ENCODE measurements at places on chromosomes 3 and 15. TPM values are rescaled to one million over a fixed set of nuclear protein-coding genes. Genes with fewer than 3 reads are reported as not detected.

ERC2 gene
- not detected for total RNA-seq

C15orf40 gene
- total RNA-seq: 9.9 TPM

TTLL13 gene
- total RNA-seq: not detected

COL6A5 gene
- not detected for total RNA-seq

IL5RA gene
- total RNA-seq: 0.47 TPM

GOLGA8O gene
- total RNA-seq: not detected

BCL6 gene
- 174 TPM for total RNA-seq

NR1D2 gene
- total RNA-seq: 36.9 TPM

IQCH gene
- not detected for total RNA-seq

ENTPD3 gene
- total RNA-seq: 1.3 TPM

C15orf61 gene
- total RNA-seq: 6.0 TPM

PLA2G4F gene
- not detected for total RNA-seq

ALDH1A2 gene
- 16.6 TPM for total RNA-seq

PLIN1 gene
- total RNA-seq: 947 TPM

C3orf49 gene
- total RNA-seq: not detected

KBTBD12 gene
- 0.56 TPM for total RNA-seq

BTBD1 gene
- total RNA-seq: 93.6 TPM

SH3GL3 gene
- 1.0 TPM for total RNA-seq

WDR72 gene
- total RNA-seq: not detected

MINAR1 gene
- 0.24 TPM for total RNA-seq

SIDT1 gene
- 7.4 TPM for total RNA-seq

GOLGA6D gene
- 0.36 TPM for total RNA-seq

LRRC3B gene
- total RNA-seq: 0.24 TPM

RRP9 gene
- 55.8 TPM for total RNA-seq
